ENCODE measurements at places on chromosomes 1 and 21.

GRCh38 chr1:233615571-233615970, 1.7 kb downstream of the KCNK1 start:
- DNase-seq, result no peak

- no peak for DNase-seq
Measured at GRCh38 chr1:117779364-117779763, 150.1 kb downstream of the GDAP2 start.

- DNase-seq, result no peak
Measured at GRCh38 chr1:19028110-19028509, 71.6 kb upstream of the IFFO2 start.

DNA sequence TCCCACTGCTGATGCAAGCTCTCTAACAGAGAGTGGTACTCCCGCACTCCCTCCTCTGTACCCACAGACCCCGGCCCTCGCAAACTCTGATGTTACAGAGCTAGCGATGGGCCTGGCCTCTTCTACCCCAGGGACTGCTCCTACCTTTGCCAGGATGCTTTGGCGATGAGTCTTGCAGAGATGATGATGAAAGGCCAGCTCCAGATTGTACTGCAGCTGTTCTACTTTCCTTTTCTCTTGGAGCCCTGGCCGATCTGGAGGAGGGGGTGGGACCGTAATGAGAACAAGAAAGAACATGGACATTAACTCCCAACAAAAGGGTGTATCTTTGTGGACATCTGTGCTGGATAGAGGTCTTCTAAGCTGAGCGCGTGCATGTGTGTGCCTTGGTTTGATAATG, 6.0 kb upstream of the LINGO4 start:
- no peak for DNase-seq

DNA sequence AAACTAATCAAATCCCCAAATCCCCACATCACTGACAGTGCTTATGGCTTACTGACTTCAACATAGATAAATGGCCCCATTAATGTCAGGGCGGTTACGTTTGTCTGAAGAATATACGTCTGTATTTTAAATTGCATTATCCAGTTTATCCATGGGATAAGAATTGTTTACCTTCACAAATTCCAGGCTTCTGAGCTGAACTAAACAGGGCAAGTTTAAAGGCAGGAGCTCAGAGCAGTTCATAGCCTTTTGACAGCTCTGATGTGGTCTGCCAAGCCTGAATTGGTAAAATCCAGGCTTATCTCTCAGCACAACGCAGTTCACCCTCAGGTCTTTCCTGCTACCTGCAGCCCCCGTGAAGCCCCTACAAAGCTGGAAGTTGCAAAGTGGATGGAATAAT, 79.5 kb upstream of the GREM2 start:
- no peak for DNase-seq

GRCh38 chr1:30475201-30475600, 248.2 kb downstream of the MATN1 start:
- no peak for DNase-seq

DNA sequence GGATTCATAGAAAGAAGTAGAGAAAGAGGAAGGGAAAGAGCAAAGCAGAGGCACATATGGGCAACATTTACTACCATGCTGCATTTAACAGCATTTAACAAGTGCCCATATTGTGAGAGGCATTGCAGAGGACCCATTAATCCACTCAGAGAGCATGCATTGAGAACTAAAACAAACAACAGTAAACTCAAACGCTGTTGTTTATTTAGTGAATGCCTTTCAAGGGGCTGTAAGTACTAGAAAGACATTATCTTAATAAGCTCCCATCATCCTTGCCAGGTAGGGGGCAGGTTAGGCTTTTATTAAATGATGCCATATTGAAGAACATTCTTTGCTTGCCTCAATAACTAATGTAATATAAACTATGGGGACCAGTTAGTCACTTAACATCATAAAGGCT, 254.3 kb upstream of the DAB1 start:
- DNase-seq, result no peak

DNA sequence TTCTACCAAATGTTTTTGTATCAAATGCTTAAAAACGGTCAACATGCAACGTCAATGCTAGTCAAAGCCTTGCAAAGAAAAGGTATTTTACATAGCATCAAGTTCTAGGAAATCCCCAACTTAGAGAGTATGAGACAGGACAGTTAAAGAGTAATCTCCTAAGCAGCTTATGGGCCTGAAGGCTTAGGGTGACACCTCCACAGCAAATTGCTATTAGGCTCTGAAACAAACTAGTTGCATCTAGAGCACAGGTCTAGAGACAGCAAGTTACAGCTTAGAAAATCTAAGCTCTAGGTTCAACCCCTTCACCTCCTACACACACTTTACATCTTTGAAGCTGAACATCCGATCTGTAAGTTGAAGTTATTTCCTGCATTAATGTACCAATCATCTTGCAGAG, 13.7 kb downstream of the PABPC4 start:
- no peak for DNase-seq

DNA sequence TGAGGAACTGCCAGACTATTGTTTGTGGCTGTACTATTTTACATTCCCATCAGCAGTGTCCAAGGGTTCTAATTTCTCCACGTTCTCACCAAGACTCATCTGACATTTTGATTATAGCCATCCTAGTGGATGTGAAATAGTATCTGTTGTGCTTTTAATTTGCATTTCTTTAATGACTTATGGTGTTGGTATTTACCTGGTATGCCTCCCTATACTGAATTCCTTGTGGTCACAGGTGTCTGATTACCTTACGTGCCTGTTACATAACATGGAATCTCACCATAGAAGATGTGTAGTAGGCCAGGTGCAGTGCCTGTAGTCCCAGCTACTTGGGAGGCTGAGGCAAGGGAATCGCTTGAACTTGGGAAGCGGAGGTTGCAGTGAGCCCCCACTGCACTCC, 13.5 kb downstream of the ZYG11A start:
- no peak for DNase-seq

DNA sequence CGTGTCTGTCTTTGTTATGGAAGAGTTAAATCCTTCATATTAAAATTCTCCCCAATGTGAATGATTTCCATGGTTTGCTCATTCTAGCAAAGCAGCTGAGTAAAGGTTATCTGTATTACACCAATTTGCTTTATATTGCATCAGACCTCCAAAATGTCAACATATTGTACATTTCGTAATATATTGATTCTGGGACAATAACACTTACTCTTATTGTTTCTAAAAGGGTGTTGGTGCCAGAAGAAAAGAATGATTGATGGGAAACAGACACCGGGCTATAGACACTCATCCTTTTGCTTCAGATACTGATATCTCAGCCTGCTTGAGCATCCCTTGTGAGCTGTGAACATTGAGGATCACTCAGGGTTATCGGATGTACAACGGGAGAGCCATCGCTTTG, 7.0 kb downstream of the NTNG1 start:
- DNase-seq, result no peak

DNA sequence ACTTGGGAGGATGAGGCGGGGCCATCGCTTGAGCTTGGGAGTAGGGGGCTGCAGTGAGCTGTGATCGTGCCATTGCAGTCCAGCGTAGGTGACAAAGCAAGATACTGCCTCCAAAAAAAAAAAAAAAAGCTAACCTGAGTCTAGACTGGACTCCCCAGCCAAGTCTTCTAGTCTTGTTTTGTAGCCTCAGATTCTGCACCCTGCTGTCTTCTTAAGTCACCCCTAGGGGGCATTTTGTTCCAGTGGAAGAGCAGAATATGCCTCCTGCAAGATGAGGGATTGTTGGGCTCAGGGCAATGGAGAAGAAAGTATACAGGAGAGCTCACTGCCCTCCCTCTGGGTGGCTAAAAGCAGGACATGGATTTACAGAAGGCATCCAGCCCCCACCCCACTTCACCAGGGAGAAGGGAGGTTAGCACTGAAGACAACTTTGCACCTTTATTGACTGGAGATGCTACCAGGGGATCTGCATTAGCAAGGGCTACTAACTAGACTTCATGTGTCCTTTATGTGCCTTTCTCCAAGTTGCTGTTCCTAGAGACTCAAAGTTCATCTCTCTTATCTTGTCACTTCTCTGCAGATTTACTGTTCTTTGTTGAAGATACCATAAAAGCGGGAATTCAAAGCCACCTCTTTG, 15.3 kb upstream of the RNF187 start:
- DNase-seq, result no peak

GRCh38 chr21:33755354-33755753, 113.1 kb downstream of the ITSN1 start:
- DNase-seq, result no peak

- DNase-seq, result no peak
Measured at GRCh38 chr1:201084295-201084694, 27.9 kb downstream of the CACNA1S start.

- DNase-seq, result no peak
Measured at GRCh38 chr1:194081444-194081843, 895.0 kb upstream of the B3GALT2 start.

- DNase-seq, result no peak
Measured at GRCh38 chr1:170175041-170175440, 29.3 kb downstream of the NTMT2 start.

GRCh38 chr1:30804352-30804751, 46.8 kb upstream of the LAPTM5 start:
- no peak for DNase-seq

DNA sequence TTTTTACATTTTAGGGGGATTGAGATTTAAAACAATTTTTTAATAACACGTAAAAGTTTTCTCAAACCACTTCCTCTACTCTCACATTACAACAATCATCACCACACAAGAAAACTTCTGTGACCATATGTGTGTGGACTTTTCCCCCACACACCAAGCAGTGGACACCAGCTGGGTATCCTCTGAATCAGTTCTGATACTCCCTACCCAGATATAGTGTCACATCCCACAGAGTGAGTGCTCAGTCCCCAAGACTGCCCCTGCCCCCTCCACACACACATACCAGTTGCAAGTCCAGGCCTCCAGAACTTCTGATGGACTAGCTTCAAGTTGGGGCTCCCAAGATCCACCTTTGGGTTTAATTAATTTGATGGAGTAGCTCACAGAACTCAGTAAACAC, 53.3 kb upstream of the QSOX1 start:
- DNase-seq, result no peak

DNA sequence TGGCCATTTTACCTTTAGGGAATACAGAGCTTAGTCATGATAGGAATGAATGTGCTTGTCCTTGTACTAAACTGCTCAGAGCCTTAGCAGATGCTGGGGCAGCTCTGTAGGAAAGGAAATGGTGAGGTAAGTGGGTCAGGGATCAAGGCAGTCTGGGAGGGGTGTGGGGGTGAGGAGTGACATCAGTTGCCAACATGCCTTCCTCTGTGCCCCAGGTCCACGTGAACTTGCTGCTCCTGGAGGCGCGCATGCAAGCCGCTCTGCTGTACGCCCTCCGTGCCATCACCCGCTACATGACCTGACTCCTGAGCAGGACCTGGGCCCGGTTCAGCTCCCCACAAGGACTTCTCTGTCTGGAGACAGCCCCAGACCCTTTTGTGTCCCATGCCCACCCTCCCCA, 21.2 kb downstream of the SESN2 start:
- DNase-seq, result no peak

DNA sequence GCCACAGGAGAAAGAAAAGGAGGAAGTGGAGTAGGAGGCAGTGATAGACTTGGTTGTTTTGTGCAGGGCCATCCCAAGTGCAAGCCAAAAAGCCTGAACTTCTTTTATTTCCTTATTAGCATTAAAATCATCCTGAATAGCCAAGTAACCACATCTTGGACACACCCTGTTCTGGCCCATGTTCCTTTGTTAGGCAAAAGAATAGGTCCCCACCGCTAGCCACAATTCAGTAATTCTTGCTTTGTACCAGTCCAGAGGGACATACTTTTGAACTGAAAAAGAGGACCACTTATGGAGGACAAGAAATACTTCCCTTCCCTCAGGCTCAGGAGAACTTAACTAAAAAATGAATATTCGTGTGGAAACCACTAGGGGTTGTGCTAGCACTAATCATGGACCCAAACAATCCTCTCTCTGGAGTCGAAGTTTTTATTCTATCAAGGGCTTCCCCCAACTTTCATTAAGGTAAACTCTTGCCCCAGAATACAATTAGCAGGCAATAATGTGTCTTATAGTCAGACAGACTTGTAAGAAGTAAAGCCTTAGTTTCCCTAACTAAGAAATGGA, 19.4 kb downstream of the TNFSF4 start:
- no peak for DNase-seq

GRCh38 chr1:78254517-78254916, 208.8 kb downstream of the GIPC2 start:
- no peak for DNase-seq

GRCh38 chr1:19884312-19884711, 2.1 kb downstream of the OTUD3 start:
- DNase-seq, result no peak

- no peak for DNase-seq
Measured at GRCh38 chr1:151187205-151187604, 2.8 kb downstream of the VPS72 start.

DNA sequence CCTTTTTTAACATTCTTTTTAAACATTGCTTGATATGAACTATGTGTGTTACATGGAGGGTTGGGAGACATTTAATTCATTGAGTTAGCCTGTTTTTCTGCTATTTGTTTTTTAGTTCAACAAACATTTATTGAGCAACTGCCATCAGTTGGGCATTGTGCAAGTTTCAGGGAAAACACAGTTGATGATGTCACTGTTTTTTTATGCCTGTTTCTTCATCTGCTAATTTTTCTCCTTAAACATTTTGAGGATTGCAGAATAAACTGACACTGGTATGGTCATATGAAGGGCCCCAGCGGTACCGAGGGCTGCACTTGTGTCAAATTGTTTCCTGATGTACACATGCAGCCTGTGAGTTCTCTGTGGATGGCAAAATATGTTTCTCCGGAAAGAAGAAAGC, 253.0 kb downstream of the FGGY start:
- DNase-seq, result no peak

- no peak for DNase-seq
Measured at GRCh38 chr1:119893238-119893791, 3.0 kb downstream of the ADAM30 start.

DNA sequence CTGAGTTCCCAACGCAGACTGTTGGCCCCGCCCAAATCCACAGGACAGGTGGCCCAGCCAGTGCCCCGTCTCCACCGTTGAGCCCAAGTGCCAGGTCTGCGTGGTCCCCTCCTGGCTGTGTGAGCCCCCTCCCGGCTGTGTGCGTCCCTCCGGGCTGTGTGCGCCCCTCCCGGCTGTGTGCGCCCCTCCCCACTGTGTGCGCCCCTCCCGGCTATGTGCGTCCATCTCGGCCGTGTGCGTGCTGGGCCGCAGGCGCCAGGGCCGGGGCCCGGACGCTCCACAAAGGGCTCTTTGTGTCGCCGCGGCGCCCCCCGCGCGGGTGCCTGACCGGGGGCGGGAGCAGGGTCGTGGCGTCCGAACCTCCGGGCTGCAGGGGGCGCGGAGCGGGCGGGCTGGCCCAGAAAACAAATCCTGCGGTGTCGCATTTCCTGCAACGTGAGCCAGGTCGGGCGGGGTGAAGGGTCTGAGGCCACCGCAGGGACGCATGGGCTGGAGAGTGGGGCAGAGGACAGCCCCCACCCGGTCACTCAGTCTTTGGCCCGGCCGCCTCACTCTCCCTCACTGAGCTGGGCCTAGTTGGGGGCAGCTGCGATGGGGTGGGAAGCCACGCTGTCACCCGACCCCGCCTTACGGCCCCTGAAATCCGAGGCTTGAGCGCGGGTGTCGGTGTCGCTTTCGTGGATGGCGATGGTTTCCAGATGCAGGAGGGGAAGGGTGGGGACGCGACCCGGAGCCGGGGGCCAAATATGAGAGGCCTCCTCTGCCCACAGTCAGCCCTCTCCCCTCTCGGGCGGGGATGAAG, 18.8 kb downstream of the TNFRSF25 start:
- DNase-seq, result no peak

- DNase-seq, result no peak
Measured at GRCh38 chr1:225657462-225657989, 4.6 kb upstream of the ENAH start.

GRCh38 chr1:76668046-76668445, 199.2 kb upstream of the ST6GALNAC5 start:
- DNase-seq, result no peak
